ENCODE measurements at places on chromosomes 4 and X.

DNA sequence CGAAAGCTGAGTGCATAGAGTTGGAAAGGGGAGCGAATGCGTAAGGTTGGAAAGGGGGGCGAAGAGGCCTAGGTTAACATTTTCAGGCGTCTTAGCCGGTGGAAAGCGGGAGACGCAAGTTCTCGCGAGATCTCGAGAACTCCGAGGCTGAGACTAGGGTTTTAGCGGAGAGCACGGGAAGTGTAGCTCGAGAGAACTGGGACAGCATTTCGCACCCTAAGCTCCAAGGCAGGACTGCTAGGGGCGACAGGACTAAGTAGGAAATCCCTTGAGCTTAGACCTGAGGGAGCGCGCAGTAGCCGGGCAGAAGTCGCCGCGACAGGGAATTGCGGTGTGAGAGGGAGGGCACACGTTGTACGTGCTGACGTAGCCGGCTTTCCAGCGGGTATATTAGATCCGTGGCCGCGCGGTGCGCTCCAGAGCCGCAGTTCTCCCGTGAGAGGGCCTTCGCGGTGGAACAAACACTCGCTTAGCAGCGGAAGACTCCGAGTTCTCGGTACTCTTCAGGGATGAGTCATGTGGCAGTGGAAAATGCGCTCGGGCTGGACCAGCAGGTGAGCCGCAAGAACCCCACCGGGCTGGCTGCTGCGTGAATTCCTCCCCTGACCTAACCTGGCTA, at the start of gene DDX3X:
Gene DDX3X, plus strand, starts transcription at position 419 of the 619 bp plus-strand sequence. Its CDS starts 91 bp downstream, at position 510.
- DNase-seq, result peak; percentile 42

DNA sequence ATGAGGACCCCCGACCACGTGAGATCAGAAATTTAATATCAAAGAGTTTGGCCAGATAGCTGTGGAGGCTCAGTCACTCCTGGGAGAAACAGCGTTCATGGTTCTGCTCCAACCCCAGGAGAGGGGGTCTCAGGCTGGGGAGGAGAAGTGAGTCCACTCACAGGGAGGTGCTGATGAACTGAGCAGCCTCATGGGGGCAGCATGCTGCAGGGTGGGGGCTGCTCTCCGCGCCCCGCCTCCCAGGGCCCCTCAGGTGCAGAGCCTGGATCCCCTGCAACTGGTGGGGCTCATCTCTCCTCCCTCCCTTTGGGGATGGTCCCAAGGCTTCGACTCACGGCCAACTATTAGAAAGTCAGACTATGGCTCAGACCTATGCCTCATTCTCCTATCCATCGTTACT, 26.6 kb upstream of the C4orf50 start:
- no peak for DNase-seq

- no peak for DNase-seq
Measured at GRCh38 chrX:108044554-108045256, at the start of gene VSIG1. VSIG1 (plus strand) TSS chrX:108045065; CDS start chrX:108045131, 66 bp downstream.

DNA sequence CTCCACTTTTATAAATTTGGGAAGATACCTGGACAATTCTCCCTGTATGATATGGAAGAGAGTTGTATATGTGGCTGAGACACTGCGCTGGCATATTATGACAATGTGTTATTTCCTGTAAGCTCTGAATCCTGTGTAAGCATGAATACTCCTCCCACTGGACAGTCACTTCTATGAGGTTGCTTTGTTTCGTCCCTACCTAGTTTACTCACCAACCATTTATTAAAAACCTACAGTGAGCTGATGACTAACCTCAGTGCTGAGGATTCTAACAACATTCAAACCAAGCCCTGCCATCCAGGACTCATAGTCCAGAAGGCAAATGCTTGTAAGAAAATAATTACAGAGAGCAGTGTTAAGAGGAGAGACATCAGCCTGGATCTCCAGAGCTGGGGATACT, 1632.9 kb upstream of the TENM3 start:
- DNase-seq, result no peak

- no peak for DNase-seq
Measured at GRCh38 chr4:175325230-175325629, 407.1 kb downstream of the ADAM29 start.

- DNase-seq, result no peak
Measured at GRCh38 chr4:169407217-169407845, 136.6 kb upstream of the SH3RF1 start.

- DNase-seq, result no peak
Measured at GRCh38 chr4:55318175-55319129, 27.6 kb upstream of the SRD5A3 start.

DNA sequence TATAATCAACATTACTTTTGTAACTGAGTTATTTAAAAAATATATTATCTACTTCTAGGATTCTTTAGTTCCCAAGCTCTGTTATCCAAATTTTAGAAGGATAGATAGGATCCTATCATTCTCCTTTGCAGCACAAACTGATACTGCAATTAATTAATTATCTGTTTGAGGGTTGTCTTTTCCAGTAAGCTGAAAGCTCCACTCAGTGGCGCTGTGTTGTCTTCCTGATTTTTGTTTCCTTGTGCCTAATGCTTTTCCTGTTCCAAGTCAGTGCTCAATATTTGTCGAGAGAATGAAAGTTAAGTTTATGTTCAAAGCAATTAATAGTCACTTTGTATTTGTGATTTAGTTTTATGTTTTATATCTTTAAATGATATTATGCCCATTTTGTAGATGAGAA, 107.4 kb upstream of the ANK2 start:
- DNase-seq, result no peak

GRCh38 chr4:146029147-146029546, 90.5 kb upstream of the ZNF827 start:
- no peak for DNase-seq

DNA sequence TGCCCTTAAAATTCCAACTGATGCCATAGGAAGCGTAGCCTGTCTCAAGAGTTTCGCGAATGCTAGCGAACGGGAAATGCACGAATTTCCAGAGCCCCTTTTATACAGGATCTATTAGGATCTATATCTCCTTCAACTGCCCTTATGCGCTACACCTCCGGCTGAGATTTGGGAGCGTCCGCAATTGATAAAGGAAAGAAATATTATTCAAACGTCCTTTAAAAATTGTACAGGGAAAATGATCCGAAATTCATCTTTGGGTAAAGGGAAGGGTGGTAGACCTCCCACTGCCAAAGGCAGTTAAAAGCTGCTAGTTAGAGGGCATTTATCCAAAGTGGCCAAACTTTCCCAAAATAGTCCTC, 609 bp downstream of the NR3C2 start:
- DNase-seq, result no peak

- no peak for DNase-seq
Measured at GRCh38 chr4:14924076-14924811, 78.0 kb upstream of the CPEB2 start.

GRCh38 chr4:2795300-2795892, 2.5 kb downstream of the SH3BP2 start:
- DNase-seq, result no peak

DNA sequence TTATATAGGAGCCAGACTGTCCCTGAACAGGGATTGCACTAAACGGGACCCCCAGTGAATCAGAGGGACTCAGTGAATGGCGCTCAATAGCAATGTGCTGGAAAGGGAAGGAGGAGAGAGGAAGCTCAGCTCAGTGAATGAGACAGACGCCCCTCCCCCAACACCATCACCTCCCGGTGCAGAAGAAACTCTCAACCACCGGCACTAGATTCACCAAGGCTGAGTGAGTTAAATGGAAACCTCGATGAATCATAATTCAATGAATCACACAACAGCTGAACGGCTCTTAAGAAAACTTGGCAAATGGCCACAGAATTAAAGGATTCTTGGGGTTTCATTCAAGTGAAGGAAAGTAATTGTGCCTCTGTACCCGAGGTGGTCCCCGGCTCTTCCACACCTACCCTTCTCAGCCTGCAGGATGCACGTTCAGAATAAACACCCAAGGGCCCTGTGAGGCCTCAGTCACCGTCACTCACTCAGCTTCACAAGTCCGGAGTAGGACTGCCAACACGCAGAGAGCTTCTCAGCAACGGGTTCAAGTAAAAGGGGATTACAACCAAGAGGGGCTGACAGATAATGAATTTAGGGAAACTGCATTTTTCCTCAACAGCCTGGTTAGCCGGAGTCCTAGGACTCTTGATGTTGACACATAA, 29.3 kb downstream of the CRMP1 start:
- no peak for DNase-seq

GRCh38 chr4:39642885-39643552, 4.4 kb upstream of the SMIM14 start:
- DNase-seq, result no peak

DNA sequence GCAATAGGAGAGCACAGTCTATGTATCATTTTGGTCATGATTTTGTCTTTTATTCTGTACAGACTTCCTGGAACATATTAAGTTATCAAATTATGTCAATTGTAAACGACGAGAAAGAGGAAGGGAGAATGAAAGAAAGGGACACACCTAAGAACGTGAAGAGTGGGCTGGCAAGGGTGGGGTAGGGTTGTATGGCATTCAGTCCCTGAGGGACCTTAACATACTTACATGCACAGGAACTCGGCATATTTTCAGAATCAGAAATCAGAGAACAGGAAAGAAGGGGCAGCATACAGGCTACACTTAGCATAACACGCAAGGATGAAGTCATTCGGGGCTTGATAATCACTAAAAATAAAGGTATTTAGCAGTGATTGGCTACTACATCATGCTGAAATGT, 1375.0 kb upstream of the ADGRL3 start:
- no peak for DNase-seq

- no peak for DNase-seq
Measured at GRCh38 chr4:181830404-181831035, 412.7 kb upstream of the TENM3 start.

- no peak for DNase-seq
Measured at GRCh38 chr4:123598331-123598730, 201.7 kb downstream of the SPRY1 start.

GRCh38 chrX:154797006-154797405, 8.3 kb downstream of the MPP1 start:
- DNase-seq, result no peak

- DNase-seq, result no peak
Measured at GRCh38 chrX:101450961-101451360, 34.3 kb upstream of the ARMCX4 start.

DNA sequence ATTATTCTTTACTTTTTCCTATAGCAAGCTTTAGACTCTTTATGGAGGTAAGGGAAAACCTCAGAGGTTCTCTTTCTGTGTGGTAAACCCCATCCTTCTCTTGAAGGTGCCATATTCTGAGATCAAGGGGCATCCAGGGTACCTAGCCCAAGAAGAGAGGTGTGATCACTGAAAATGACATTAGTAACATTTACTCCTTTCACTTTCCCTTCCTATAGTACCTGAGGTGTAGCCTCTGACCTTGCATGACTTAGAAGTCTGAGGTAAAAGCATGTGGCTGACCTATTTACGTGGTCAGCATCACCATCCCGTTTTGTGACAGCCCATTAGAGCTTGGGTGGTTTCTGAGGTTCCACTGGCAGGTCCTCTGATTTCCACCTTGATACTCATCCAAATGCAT, 25.7 kb downstream of the SGMS2 start:
- no peak for DNase-seq

DNA sequence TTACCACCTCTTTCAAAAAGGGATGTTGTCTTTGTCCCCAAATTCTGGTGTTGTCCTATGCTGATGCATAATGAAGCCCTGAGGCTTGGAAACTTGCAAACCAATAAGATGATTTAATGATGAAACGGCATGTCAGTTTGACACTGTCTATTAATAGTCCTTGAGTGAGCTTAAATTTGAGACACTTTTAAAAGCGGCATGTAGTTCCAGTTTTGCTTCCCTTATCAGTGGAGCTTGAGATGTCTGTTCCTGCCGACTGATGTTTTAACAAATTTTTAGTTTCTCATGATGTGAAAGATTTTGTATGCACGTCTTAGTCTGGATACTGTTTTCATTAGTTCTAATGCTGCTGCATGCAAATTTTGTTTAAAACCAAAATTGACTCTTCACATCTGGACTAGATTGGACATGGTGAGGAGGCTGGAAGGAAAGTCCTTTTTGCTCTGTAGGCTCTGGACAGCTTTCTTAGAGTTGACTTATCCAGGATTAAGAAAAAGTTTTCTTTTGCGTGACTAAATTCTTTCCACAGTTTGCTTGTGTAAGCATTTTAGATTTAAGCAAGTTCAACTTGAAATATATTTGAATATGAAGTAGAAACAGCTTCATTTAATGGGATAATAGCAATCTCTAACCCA, 11.7 kb downstream of the C1GALT1C1 start:
- DNase-seq, result no peak

GRCh38 chrX:124194199-124194598, 138.3 kb upstream of the TEX13D start:
- no peak for DNase-seq

- peak; percentile 20 for DNase-seq
Measured at GRCh38 chr4:24473309-24473721, 111.0 kb downstream of the DHX15 start.

DNA sequence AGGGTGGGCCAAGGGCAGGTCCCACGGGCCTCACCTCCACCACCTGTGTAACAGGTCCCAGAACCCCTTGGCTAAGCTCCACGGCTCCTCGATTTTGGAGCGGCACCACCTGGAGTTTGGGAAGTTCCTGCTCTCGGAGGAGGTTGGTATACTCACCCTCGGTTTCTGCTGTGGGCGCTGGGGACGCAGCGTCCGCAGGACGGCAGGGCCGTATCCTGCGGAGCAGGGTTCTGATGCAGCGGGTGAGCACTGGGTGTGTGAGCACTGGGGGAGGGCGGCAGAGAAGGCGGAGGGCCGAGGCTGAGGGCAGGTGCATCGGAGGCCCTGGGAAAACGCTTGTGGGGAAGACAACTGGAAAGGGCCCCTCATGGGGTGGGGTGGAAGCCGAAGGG, 11.0 kb downstream of the ATP5ME start:
- no peak for DNase-seq

- no peak for DNase-seq
Measured at GRCh38 chr4:84750960-84751283, 168.0 kb downstream of the CDS1 start.

DNA sequence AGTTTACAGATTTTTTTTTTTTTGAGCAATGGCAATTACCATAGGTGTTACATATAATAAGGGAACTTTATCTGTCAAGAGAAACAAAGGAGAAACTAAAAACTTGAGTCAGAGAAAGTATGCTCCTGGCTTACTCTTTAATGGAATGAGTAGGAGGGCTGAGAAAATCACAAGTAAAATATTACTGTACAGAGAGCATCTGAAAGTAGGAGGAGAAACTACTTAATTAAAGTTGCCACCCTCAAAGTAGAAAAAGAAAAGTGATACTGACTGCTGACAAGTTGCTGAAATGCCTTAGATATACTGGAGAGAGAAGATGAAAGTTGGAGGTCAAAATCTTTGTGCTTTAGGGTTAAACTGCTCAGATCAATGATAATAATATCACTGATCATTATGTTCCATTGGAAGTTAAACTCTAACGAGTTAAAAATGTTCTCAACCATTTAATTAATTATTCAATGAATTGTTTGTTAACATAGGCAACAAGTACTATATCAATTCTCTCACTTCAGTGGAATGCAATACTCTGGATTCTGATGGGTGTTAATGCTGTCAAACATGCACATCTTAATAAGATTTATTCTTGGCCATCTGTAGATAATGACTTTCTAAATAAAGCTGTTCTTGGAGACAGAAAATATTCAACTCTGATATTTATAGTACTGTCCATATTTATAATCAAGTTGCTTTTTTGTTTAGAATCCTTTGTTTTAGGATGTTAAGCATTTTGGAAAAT, 61.2 kb upstream of the CAMK2D start:
- no peak for DNase-seq

GRCh38 chr4:155496294-155496626, 119.5 kb upstream of the MAP9 start:
- no peak for DNase-seq

All from cerebellar nuclear complex (tissue), 1 donor.